Activated naive CD8-positive, alpha-beta T cell treated with anti-CD3 and anti-CD28 coated beads, Interleukin-2, amount 10 ng/mL, durations not matched to agents 7 days and 5 days (primary cell): ENCODE measurements at places on chromosomes 6 and 20.

GRCh38 chr6:339480-339879 is 47.2 kb downstream of the DUSP22 start:
- peak overlapping the region; percentile 98 for H3K27ac ChIP-seq
- peaks cover 8% of the 10 kb centered on the region for H3K36me3 ChIP-seq
- no peaks in the 10 kb centered on the region for H3K27me3 ChIP-seq

DNA sequence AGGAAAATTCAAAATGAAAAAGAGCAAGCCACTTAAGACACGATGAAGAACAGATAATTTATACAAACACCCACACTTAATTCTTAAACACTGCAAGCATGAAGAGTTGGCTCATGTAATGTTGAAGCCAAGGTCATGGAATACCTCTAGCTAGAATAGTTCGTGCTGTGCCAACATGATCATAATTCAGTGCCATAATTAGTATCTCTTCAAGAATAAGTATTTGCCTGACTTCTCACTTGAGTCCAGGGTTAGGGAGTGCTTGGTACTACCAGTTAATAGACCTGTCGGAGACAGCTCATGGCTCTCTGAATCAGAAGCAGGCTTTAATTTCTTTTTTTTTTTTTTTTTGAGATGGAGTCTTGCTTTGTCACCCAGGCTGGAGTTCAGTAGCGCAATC is 206.3 kb downstream of the UNC5CL start:
- H3K27me3 ChIP-seq, result peaks cover 49% of the 10 kb centered on the region
- no peak for DNase-seq
- H3K4me3 ChIP-seq, result no peak overlapping the region
- H3K4me1 ChIP-seq, result no peaks in the 10 kb centered on the region

DNA sequence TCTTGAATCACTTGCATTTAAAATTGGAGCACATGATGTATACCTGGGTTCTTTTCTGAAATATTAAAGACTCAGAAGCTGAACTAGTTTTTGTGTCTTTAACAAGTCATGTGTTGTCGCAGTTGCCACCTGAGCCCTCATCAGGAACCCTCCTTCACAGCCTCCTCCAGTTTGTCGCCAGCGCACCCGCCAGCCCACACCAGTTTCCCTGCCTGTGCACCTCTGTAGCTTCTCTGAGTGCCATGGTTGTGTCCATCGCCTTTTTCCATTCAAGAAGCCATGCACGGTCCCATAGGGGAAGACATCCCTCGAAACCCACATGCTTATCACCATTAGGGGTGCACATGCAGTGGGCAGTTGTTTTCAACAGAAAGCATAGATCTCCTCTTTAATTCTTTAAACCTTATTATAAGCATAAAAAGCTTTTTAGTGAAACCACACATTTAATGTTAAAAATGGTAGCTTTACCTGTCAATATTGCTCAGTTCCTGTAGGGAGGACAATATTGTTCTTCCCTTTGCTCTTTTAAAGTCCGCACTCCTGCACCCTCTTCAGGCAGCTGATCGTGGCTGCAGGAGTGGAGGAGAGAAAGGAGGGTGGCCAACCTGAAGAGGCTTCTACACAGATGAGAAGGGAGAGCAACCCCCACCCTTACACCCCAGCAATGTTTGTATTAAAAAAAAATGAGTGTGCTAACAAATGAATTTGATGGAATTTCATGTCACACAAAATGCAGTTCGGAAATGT is 121.9 kb downstream of the CFAP61 start:
- H3K4me1 ChIP-seq, result no peaks in the 10 kb centered on the region
- peaks cover 4% of the 10 kb centered on the region for H3K27me3 ChIP-seq
- no peak overlapping the region for H3K27ac ChIP-seq
- H3K4me3 ChIP-seq, result no peak overlapping the region

DNA sequence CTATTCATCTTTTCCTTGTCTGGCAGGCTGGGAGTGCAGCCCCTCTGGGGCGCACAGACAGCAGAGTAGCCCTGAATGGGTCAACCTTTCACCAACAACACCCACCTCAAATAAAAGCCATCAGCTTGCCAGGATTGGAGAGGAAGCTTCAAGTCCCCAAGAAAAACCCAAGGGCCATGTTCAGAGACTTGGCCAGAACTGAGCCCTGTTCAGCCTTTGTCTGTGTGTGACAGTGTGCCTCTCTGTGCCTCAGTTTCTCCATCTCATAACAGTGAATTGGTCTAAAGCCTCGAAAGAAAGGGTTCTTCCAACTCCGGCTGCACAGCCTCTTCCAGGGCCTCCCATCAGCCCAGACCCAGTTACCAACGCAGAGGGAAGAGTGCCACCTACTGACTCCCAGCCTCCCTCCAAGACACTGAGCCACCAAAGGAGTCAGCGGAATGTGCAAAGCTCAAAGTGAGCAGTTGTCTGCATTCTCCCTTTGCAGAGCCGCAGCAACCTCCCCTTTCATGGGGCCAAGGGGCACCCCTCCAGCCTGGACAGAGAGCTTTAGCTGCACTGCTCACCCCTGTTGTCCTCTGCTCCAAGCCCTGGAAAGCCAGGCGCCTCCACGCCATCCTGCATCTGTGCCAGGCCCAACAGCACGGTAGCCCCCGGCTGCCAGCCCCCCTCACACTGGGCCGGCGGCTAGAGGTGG is 82.7 kb upstream of the TOP1 start:
- H3K4me3 ChIP-seq, result no peak overlapping the region
- DNase-seq, result no peak
- peaks cover 15% of the 10 kb centered on the region for H3K27me3 ChIP-seq
- H3K27ac ChIP-seq, result no peak overlapping the region
- H3K4me1 ChIP-seq, result peaks cover 4% of the 10 kb centered on the region
- H3K36me3 ChIP-seq, result no peaks in the 10 kb centered on the region

DNA sequence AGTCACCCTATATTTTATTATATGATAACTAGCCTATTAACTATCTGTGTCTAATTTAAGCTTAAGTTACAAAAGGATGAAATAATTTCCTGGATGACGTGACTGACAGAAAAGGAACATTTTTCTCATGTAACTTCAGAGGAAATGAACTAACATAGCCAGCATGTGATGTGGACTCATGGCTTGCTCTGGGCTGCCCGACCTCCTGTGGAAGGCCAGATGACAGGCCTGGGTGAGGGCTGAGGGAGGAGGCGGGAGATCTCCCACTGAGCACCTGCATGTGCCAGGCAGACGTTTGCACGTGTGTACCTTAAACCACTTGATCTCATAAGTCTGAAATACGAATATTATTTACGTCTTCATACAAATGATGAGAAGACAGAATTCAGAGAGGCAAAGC is 321.1 kb downstream of the SYNE1 start:
- H3K36me3 ChIP-seq, result no peaks in the 10 kb centered on the region
- H3K4me3 ChIP-seq, result no peak overlapping the region
- peaks cover 12% of the 10 kb centered on the region for H3K27me3 ChIP-seq
- no peak overlapping the region for H3K27ac ChIP-seq
- no peak for DNase-seq

DNA sequence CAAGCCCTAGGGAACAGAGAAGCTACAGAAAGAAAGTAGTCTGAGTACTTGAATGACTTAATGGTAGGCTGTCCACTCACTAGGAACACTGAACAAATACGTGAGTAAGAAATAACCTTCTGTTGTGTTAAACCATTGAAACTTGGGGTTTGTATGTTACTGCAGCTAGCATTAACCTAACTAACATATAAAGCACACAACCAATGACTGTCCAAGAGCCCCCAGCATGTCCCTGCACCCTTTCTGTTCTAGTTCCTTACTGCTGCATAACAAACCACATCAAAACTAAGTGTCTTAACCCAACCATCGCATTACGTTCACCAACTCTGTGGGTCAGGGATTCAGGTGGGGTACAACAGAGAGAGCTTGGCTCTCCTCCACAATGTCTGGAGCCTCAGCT is 10.5 kb upstream of the RNF8 start:
- peaks cover 32% of the 10 kb centered on the region for H3K27me3 ChIP-seq
- H3K27ac ChIP-seq, result no peak overlapping the region
- H3K36me3 ChIP-seq, result peaks cover 3% of the 10 kb centered on the region
- no peak for DNase-seq

- H3K4me3 ChIP-seq, result peak overlapping the region; percentile 99
- H3K27me3 ChIP-seq, result peaks cover 7% of the 10 kb centered on the region
Observed at GRCh38 chr6:34888514-34888856, 570 bp upstream of the ANKS1A start.

DNA sequence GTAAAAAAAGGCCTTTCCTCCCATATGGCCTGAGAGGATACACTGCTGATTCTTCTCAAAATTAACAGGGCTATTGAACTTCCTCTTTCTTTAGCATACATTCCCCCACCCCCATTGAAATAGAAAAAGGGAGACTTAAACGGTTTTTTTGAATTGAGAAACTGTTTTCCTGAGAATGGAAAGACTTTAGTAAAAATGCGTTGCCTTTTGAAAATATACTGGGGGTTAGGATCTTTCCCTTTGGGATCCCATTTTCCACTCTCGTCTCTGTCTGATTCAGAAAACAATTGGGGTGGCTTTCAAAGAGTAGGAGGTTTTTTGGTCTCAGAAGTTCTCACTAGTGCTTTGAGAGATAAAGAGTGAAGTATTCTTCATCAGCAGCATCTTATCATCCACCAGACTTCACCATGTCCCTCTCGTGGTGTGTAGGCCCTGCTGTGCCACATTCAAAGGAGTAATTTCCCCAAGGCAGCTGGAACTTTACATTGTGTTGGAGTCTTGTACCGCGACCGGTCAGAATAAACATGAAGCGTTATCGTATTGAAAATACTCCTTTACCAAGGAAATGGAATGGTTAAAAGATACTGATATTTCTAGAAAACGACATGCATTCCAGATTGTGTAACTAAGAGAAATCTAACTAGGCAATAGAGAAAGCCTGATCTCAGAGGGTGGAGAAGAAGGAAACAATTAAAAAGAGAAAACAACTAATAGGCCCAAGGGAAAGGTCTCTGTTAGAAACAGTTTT is 10.6 kb downstream of the MYB start:
- H3K36me3 ChIP-seq, result peaks cover 35% of the 10 kb centered on the region
- H3K4me3 ChIP-seq, result no peak overlapping the region
- no peak overlapping the region for H3K27ac ChIP-seq
- H3K4me1 ChIP-seq, result peaks cover 16% of the 10 kb centered on the region
- no peak for DNase-seq

- H3K4me3 ChIP-seq, result no peak overlapping the region
- H3K27ac ChIP-seq, result no peak overlapping the region
- peaks cover 57% of the 10 kb centered on the region for H3K27me3 ChIP-seq
- H3K4me1 ChIP-seq, result no peaks in the 10 kb centered on the region
- no peaks in the 10 kb centered on the region for H3K36me3 ChIP-seq
Observed at GRCh38 chr20:4247898-4248858, 232.8 kb upstream of the RNF24 start.

DNA sequence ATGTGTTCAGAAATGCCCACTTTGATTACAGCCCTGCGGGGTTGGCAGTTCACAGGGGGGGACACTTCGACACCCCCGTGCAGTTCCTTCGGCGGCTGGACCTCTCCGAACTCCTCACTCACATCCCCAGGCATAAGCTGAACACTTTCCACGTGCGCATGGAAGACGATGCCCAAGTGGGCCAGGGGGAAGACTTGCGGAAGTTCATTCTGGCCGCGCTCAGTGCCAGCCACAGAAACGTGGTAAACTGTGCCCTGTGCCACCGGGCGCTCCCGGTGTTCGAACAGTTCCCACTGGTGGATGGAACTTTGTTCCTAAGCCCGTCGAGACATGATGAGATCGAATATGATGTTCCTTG is 32.1 kb downstream of the HECA start:
- H3K27me3 ChIP-seq, result no peaks in the 10 kb centered on the region
- peaks cover 53% of the 10 kb centered on the region for H3K4me1 ChIP-seq
- H3K27ac ChIP-seq, result no peak overlapping the region
- no peak overlapping the region for H3K4me3 ChIP-seq

GRCh38 chr20:46324960-46325703 is 16.8 kb upstream of the CDH22 start:
- peaks cover 7% of the 10 kb centered on the region for H3K27me3 ChIP-seq
- no peaks in the 10 kb centered on the region for H3K4me1 ChIP-seq
- DNase-seq, result no peak
- no peak overlapping the region for H3K27ac ChIP-seq

DNA sequence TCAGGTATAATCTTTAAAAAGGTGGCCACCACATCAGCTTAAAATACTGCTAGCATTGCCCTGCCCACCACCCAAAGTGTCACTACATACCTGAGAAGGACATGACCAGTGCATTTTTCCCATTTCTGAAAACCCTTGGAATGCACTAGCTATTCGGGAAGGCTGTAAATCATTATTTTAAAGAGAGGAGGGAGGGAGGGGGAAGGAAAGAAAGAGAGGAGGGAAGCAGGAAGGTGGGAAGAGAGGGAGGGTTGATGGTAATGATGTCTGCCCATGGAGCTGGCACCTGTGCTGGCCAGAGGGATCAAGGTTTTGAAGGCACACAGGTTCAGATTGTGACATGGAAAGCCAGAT is 32.4 kb downstream of the VAPB start:
- H3K4me1 ChIP-seq, result peaks cover 9% of the 10 kb centered on the region
- no peak overlapping the region for H3K27ac ChIP-seq
- DNase-seq, result no peak
- peaks cover 39% of the 10 kb centered on the region for H3K36me3 ChIP-seq
- no peaks in the 10 kb centered on the region for H3K27me3 ChIP-seq

DNA sequence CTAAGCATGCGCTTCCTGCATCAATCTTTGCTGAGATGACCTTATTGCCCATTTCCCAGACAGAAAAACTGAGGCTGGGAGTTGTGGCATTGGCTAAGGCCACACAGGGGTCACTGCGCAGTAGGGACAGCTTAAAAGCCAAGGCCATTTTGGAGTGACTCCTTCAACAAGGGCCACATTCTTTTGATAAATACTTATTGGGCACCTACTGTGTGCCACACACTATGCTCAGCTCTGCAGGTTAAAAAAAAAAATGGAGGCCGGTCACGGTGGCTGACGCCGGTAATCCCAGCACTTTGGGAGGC is 108.6 kb downstream of the CEBPB start:
- H3K27ac ChIP-seq, result no peak overlapping the region
- peaks cover 16% of the 10 kb centered on the region for H3K27me3 ChIP-seq
- no peak for DNase-seq

DNA sequence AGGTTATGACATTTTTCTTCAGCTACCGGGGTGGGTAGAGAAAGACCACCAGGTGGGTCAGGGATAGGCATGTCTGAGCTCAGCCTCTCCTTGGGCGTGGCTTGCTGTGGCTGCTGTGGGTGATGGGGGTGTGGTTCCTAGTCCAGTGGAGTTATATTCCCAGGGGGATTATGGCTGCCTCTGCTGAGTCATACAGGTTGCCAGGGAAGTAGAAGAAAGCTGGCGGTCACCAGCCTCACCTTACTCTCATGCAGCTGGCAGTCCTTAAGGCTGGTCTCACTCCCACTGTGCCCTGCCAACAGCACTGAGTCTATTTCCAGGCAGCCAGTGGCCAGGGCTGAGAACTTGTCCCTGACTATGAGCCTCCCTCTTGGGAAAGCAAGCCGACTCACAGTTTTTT is 130.0 kb downstream of the SCP2D1 start:
- no peaks in the 10 kb centered on the region for H3K36me3 ChIP-seq
- H3K4me3 ChIP-seq, result no peak overlapping the region
- H3K27me3 ChIP-seq, result no peaks in the 10 kb centered on the region
- H3K27ac ChIP-seq, result no peak overlapping the region
- H3K4me1 ChIP-seq, result no peaks in the 10 kb centered on the region

DNA sequence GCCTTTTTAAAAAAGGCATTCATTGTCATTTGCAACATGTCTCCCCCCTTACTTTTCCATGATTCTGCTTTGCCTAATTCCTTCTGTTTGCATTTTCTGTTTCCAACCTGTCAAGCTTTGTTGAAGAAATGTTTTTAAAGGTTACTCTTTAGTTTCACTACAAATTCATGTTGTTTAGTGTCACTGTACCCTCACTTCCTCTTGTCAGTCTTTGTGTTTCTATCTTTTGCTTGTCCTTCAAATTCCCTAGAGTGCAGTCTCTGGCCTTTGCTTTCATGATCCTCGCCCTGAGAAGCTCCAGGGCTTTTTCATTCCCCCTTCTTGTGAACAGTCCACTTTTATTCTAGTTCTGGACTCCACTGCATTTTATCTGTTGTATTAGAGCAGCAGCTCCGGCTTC is 90.6 kb downstream of the MAP3K4 start:
- H3K4me1 ChIP-seq, result peaks cover 3% of the 10 kb centered on the region
- H3K36me3 ChIP-seq, result peaks cover 8% of the 10 kb centered on the region
- H3K27me3 ChIP-seq, result no peaks in the 10 kb centered on the region
- H3K4me3 ChIP-seq, result no peak overlapping the region
- no peak for DNase-seq
